ENCODE measurements at places on chromosomes 1 and 21. TPM values are rescaled to one million over a fixed set of nuclear protein-coding genes. Genes with fewer than 3 reads are reported as not detected.

GRCh38 chr1:222867316-222867715 is 52.5 kb downstream of the DISP1 start:
- no peak for DNase-seq

DNA sequence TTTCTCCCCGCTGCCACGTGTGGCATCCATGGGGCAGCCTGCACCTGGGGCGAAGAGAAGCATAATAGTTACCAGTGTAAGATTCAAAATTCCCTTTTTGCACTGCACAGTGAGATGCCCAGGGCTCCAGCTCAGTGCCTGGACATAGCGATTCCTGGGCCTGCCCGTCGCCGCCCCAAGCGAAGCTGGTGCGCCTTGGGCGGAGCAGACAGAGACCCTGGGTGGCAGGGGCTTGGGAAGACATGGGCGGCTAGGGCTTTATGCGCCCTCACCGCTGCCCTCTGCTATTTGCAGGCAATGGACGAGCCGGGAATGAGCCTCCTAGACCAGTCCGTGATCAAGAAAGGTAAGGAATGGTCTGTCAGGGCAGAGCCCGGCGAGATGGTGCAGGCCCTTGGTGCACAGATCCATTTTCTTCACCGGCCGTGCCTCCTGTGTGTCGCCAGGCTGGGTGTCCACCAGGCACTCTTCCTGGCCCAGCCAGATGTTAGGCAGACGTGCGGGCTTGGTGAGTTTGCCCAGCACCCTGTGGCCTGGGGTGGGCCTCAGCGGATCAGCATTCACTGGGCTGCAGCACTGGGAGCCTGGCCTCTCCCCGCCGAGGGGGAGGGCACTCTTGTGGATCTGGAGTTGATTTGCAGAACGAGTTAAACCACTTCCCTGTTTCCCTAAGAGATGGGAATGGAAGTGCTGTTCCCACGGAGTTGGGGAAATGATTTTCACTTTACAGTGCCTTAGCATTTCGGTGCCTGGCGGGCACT is 1.7 kb downstream of the TFAP2E start:
- DNase-seq = peak; percentile 47

DNA sequence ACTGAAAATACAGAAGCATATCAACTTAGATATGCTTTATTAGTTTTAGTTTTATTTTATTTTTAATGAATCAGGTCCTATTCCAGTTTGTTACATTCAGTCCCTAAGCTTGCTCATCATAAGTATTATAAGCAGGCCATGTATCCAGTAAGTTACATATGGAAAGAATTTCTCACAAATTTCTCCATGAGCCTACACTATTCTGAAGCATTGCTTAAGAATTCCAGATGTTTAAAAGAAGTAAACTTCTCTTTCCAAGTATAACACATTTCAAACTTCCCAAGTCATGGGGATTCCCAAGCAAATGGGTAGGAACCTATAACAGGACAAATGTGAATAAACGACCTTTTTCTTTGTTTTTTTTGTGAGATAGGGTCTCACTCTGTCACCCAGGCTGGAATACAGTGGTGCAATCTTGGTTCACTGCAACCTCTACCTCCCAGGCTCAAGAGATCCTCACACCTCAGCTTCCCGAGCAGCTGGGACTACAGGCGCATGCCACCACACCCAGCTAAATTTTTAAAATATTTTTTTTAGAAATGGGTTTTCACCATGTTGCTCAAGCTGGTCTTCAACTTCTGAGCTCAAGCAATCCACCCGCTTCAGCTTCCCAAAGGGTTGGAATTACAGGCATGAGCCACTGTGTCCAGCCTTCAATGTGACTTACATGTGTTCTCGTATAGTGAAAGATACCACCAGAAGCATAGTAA is 39.0 kb downstream of the ST7L start:
- DNase-seq = no peak

Gene CHRNB2
- total RNA-seq = not detected

DNA sequence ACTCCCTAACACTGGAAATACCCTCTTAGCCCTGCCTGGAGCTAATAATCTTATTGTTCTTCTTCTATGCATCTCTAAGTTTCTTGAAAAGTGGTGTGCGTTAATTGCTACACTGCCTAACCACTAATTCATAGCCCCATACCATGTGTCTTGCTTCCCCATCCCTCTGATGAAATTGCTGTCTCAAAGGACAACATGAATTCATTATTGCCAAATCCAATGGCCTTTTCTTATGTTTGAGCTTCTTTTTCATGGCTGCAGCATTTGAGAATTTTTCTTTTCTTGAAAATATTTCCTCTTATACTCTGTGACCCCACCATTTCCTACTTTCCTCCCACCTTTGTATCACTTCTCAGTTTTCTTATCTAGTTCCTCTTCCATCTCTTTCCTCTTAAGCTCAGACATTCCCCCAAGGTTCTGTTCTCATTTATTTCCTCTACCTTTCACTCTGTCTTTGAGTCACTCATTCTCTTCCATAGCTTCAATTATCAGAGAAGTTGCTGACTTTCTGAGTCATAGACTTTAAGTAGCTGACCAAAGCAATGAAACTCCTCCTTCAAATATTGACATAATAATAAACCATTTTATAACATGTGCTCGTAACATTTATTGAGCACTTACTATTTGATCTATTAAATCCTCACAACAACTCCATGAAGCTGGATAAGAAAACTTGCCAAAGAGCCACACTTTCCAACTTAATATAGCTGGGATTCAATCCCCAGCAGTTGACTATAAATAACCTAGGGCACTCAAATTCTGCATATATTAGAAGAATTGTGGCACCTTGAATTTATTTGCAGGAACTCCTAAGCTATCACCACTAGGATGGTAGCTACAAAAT is 35.5 kb upstream of the ATP6V1G3 start:
- DNase-seq = peak; percentile 79

DNA sequence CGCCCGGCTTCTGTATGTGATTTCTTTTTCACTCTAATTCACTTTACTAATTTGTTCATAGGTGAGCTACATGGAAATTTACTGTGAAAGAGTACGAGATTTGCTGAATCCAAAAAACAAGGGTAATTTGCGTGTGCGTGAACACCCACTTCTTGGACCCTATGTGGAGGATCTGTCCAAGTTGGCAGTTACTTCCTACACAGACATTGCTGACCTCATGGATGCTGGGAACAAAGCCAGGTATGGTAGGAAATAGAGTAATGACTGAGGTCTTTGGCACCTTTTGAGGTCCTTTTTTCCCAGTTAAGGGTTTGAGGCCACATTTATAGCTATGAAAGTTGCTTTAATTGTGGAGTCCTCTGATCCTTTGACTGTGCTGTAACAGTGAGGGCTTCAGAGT is 56.9 kb downstream of the KIF1B start:
- DNase-seq = no peak

GRCh38 chr1:29436181-29436785 is 200.0 kb downstream of the PTPRU start:
- no peak for DNase-seq

DNA sequence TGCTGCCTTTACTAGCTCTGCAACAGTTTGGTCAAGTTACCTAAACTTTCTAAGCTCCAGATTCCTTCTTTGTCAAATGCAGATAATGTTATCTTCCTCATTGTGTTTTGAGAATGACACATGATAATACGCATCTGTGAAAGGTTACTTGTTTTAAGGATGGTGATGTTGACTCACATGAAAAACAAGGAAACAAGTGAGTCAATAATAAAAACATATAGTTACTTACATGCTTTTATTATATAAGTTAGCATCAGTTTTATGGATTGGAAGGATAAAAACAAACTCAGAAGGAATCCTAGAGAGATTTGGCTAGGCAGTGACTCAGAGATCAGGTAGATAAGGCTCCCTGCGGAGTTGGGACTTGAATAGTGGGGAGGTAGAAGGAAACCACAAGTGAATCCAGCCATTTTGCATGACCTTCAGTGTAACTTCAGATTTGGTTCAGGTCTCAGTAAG is 144.6 kb downstream of the LMO4 start:
- peak; percentile 90 for DNase-seq

DNA sequence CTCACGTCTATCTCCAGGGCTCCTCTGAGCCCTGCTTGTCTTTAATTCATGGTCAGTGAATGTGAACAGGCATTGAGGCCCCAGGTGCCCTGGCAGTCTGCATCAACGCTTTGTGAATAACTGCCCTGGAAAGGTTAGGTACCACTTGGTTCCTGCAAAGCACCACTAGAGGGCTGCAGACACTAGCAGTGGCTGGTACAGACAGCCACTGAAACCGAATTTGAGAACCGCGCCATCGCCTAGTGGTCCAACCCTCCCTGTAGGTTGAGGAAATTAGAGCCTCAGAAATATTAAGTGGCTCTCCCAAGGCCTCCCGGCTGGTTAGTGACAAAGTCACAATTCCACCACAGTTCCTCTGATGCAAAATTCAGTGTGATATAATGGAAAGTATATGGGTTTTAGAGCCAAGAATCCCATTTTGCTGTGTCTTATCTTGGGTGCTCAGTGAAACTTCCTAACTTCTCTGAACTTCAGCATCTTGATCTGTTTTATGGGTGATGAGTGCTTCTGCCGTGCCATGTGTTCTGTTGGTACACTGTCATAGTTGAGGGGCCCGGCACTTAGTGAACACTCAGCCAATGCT is 46.2 kb upstream of the BCL9 start:
- DNase-seq = peak; percentile 91

Gene ERICH3
- not detected for total RNA-seq

DNA sequence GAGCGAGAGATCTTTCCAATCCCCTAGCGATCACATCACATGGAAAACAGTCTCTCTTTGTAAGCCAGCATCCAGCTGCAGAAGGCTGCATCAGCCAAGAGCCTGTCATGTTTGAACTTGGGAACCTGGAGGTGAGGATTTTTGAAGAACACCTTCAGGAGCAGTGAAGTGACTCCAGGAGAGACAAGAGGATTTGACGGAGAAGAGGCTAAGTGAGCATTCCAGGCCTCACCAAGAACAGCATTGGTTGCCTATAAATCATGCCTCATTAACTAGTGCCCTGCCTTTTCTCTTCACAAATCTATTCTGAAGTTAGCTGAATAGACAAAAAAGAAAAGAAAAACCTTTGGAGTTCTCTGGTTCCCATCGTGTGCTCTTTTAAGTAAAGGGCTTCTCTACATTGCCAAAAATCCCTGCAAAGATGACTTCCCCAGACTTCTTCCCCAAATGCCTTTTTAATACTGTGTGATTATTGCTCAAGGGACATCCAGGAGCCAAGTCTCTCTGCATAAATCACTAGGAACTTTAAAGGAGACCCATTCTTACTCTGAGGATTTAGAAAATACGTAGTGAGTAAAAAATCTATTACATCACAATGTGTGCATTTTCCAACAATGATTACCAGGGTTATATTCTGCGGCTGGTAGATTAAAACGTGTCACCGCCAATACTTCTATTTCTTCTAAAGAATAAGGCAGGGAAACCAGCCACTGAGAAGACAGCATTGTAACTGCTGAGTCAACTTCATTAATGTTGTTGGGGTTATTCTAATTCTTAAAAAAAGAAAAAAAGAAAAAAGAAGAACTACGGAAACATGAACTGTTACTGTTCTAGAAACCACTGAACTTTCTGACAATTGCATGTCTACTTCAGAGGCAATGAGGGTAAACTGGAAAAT is 95.2 kb downstream of the KIF14 start:
- DNase-seq = no peak

DNA sequence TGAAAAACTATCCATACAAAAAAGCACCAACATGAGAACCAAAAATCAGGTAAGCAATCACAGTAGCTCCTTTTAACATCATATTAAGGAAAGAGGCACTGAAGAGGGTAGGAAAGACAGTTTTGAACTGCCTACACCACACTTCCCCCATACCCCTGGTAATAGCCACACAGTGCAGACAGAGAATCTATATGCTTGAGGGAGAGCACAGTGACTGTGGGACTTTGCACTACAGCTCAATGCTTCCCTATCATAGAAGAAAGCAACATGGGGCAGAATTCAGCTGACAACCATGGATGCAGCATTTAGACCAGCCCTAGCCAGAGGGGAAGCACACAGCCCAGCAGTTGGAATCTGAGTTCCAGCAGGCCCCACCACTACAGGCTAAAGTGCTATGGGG is 7.9 kb upstream of the TEX50 start:
- no peak for DNase-seq

DNA sequence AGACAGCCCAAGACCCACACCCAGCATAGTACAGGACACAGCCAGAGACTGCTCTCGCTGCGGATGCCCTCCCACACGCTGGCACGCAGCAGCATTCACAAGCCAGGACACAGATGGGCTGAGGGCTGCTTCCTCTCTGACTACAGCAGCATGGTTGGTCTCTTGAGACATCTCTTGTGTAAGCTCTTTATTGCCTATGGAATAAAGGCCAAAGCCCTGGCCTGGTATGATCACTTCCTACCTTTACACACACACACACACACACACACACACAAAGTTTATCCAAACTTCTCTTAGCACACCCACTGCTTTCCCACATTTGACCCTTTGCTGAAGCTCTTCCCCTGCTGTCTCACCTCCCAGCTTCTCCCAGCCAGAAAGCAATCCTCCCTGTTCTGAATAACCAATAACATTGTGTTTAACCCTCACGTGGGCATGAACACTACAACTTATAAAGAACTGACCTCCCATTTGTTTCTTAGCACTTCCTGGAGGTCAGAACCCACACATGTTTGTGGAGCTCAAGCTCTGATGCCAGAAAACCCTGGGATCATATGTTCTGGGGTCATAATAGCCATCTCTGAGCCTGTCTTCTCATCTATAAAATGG is 1.2 kb upstream of the LUZP1 start:
- DNase-seq = no peak

- peak; percentile 51 for DNase-seq
These were observed 15.3 kb upstream of the TNFSF4 start for GRCh38 chr1:173222149-173223030.

- no peak for DNase-seq
These were observed 480.4 kb upstream of the CAMK1G start for GRCh38 chr1:209103092-209103491.

DNA sequence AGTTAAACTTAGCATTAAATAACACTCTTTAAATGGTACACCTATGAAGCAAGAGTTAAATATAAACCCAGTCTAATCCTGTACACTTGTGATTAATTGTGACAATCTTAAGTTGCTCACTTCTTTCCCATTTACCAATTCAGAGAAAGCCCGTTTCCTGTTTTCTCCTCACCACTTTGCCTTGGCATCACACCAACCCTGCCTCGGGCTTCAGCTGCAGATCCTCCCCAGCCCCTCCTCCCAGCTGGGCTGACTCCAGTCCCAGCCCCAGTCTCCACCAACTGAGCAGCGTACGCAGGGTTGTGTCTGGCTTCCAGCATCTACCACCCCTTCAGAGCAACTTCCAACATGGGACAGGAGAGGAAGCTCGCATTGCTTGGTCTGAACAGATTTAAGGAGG is 4.1 kb downstream of the PYCR2 start:
- peak; percentile 93 for DNase-seq

GRCh38 chr1:208256091-208256490 is 11.9 kb upstream of the PLXNA2 start:
- no peak for DNase-seq

DNA sequence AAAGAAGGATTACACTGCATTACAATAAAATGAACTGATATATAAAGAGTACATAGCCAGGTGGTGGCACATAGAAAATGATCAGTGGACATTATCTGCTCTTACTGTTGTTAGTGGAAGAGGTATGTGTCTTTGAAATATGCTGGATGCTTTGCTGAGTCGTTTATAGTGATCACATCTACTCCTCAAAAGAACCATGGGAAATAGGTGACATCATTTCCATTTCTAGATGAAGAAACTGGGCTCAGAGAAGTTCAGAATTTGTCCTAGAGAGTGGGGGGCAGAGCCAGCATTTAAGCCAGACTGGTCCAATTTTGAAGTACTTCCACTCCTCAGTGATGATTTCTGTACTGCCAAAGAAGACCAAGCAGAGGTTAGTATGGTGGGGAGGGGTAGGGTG is 34.0 kb upstream of the BACH1 start:
- DNase-seq = no peak

GRCh38 chr1:47617381-47618221 is 179.8 kb downstream of the FOXD2 start:
- no peak for DNase-seq
